ENCODE measurements at places on chromosomes 7 and 10. TPM values are rescaled to one million over a fixed set of nuclear protein-coding genes. Genes with fewer than 3 reads are reported as not detected.

- no peak for DNase-seq
- H3K4me1 ChIP-seq = no peaks in the 10 kb centered on the region
- no peak overlapping the region for H3K4me3 ChIP-seq
- H3K27me3 ChIP-seq = no peaks in the 10 kb centered on the region
These were observed 41.9 kb downstream of the PIP4K2A start for GRCh38 chr10:22672319-22673090.

The PTPN20 gene
- not detected for total RNA-seq

- H3K36me3 ChIP-seq = no peaks in the 10 kb centered on the region
- H3K27me3 ChIP-seq = no peaks in the 10 kb centered on the region
- no peaks in the 10 kb centered on the region for H3K4me1 ChIP-seq
- H3K27ac ChIP-seq = no peak overlapping the region
- H3K4me3 ChIP-seq = no peak overlapping the region
- DNase-seq = no peak
These were observed 7.5 kb upstream of the EBF3 start for GRCh38 chr10:129971381-129972144.

DNA sequence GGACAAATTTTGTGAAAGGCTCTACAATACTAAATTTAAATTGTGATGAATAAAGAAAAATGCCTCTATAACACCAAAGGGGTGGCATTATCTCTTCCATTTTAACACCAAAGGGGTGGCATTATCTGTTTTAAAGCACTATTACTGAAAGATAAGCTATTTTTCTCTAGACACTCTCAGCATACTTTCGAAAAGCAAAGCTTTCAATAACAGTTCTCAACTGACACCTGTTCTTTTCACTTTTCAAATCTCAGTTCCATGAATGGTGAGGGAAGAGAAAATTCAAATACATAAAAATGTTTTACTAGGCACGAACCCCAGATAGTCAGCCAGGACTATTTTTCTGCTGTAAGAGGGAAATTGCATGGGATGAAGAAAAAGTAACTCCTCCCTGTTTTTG is 103.8 kb downstream of the CPEB3 start:
- no peak overlapping the region for H3K4me3 ChIP-seq
- no peaks in the 10 kb centered on the region for H3K36me3 ChIP-seq
- H3K4me1 ChIP-seq = no peaks in the 10 kb centered on the region
- no peaks in the 10 kb centered on the region for H3K27me3 ChIP-seq

DNA sequence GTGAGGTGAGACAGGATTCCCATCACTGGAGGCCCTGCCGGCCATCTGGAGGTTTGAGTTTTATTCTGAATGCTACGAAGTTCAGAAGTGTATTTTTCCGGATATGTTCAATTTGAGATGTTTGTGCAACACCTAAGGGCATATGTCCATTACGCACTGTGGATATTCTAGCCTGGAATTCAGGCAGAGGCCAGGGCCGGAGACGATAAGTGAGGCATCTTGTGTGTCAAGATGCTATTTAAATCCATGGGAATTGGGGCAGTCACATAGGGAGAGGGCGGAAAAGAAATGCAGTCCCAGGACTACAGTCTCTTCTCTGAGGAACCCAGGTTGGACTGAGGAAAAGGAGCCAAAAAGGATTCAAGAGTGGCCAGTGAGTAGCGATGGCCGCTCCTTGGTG is 1.9 kb upstream of the SUV39H2 start:
- H3K4me1 ChIP-seq = peaks cover 24% of the 10 kb centered on the region
- H3K27me3 ChIP-seq = no peaks in the 10 kb centered on the region
- no peak overlapping the region for H3K4me3 ChIP-seq

Measured in HCT116 (cell line).